Immature natural killer cell (primary cell): ENCODE measurements at places on chromosomes 5 and 9. TPM values are rescaled to one million over a fixed set of nuclear protein-coding genes. Genes with fewer than 3 reads are reported as not detected.

- no peak for DNase-seq
- H3K27ac ChIP-seq = no peak overlapping the region
- no peaks in the 10 kb centered on the region for H3K4me1 ChIP-seq
- H3K4me3 ChIP-seq = no peak overlapping the region
Observed at GRCh38 chr5:28903643-28904042, 1865.3 kb upstream of the CDH9 start.

DNA sequence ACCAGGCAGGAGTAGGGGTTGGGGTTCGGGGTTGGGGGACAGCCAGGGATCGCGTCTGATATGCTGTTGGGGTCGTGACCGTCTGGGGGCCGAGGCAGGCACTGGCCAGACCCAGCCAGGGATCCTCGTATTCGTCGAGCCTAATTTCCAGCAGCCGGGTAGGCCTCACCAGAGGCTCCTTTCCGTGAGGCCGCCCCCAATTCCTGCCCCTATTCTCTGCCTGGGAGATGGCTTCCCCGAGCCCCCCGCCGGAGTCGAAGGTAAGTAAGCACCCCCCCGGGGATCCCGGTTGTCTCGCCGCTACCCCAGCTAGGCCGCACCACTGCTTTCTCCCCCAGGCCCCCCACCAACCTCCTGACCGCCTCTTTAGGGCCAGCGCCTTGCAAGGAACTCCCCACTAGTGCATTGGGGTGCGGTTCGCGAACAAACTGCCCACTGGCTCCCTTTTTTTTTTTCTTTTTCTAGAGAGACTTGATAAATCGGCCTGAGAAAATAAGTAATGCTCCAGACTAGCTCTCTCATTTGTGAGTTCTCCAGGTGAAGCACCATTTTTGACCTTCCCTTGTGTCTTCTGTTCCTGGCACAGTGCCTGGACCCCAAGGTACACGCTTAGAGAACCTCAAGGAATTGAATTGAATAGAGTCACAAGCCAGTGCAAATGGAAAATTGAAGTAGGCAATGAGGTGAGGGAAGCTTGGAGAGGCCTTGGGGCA, 435 bp downstream of the ZNF189 start:
- H3K4me1 ChIP-seq = peaks cover 94% of the 10 kb centered on the region
- no peak for DNase-seq
- peaks cover 3% of the 10 kb centered on the region for H3K27me3 ChIP-seq
- H3K4me3 ChIP-seq = peak overlapping the region; percentile 100

- H3K36me3 ChIP-seq = no peaks in the 10 kb centered on the region
- no peaks in the 10 kb centered on the region for H3K4me1 ChIP-seq
- no peak for DNase-seq
Observed at GRCh38 chr9:21770871-21771560, 31.4 kb upstream of the MTAP start.

- no peak overlapping the region for H3K4me3 ChIP-seq
- H3K27me3 ChIP-seq = no peaks in the 10 kb centered on the region
- DNase-seq = no peak
- H3K27ac ChIP-seq = no peak overlapping the region
- H3K36me3 ChIP-seq = no peaks in the 10 kb centered on the region
Observed at GRCh38 chr5:107381189-107381856, 289.4 kb downstream of the EFNA5 start.

DNA sequence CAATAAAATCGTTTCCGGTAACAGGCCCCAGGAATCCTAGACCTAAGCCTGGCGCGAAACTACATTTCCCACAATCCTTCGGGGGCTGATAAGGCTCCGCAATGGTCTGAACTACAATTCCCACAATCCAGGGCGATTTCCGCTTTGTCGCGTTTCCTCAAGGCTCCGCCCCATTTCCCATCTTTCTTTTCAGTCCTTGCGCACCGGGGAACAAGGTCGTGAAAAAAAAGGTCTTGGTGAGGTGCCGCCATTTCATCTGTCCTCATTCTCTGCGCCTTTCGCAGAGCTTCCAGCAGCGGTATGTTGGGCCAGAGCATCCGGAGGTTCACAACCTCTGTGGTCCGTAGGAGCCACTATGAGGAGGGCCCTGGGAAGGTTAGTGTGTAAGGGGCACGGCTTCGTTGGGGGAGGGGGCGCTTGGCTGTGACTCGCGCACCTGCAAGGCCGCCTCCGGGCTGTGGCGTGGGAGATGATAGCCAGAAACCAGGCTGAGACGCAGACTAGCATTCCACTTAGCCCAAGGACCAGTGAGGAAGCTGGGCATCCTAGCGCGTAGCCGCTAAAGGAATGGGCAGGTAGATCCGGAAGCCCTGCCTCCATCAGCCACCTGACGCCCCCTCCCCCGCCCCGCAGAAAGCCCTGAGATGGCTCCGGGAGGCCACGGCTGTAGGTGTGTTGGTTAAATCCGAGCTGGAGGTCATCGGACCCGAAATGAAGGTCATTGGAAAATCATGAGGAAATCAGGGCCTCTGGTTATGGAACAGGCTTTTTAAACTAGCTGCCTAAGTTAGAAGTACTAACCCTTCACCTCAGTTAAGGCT, at the start of gene COX7C:
Gene COX7C (plus strand): TSS at position 186 of the 821 bp plus-strand sequence. CDS start 115 bp downstream, at position 301.
- peaks cover 10% of the 10 kb centered on the region for H3K27me3 ChIP-seq
- peak within 1 kb of the TSS; percentile 100 for H3K27ac ChIP-seq
- H3K4me3 ChIP-seq = peak within 1 kb of the TSS; percentile 100
- peaks cover 32% of the 10 kb centered on the region for H3K4me1 ChIP-seq

DNA sequence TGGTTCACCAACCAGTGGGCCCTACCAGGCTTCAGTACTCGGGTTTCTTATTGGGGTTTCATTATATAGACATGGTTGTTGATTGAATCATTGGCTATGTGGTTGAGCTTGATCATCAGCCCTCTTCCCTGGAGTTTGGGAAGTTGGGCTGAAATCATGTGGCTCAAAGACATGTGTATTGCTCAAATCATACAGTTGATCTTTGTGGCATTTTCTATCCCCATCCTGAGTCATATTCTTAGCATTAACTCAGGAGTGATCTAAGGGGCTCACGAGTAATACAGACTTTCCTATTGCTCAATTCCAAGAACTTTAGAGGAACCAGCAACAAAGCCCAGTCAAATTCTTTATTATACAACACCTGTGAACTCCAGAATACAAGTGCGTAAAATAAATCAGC, 66.2 kb downstream of the SMC5 start:
- H3K4me3 ChIP-seq = no peak overlapping the region
- DNase-seq = no peak
- no peak overlapping the region for H3K27ac ChIP-seq

Gene PRRT1B
- polyA plus RNA-seq = not detected

Gene HINT2
- 105 TPM for polyA plus RNA-seq

Gene NPM1
- 417 TPM for polyA plus RNA-seq

Gene DIAPH1
- polyA plus RNA-seq = 187 TPM

Gene CCDC183
- 0.46 TPM for polyA plus RNA-seq

Gene PDE8B
- polyA plus RNA-seq = not detected

Gene ECM2
- not detected for polyA plus RNA-seq

Gene STOML2
- polyA plus RNA-seq = 155 TPM

Gene ADAMTS13
- polyA plus RNA-seq = 0.73 TPM

Gene HAUS6
- polyA plus RNA-seq = 3.5 TPM

Gene GDNF
- not detected for polyA plus RNA-seq
